ENCODE measurements at places on chromosomes 13 and 19.

DNA sequence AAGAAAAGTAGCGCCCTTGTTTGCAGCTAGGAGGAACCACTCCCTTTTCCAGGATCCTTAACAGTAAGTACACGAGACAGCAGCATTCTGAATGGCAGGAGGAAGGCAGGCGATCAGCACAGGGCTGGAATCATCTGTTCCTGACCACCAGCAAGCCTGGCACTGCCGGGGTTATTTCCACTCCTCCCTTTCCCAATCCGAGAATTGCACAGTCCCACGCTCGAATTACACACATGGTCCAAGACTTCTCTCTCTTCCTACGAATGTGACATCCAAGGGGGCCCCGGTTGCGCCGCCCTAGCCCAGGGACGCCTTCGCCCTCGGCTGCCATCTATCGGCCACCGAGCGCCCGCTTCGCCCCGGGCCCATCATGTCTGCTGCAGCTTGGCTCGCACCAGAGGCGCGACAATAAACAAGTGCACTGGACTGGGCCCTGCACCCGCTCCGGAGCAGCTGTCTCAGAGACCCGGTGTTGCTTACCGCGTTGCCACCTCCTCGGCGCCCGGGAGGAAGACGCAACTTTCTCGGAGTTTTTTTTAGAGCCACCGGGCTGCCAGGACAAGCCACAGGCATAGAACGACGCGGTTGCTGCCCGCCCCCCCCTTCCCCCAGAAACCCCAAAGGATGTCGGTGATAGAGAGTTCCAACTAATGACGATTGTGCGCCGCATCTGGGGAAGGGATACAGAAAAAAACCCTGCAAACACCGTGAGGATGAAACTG, at the start of gene SLITRK5:
SLITRK5 (plus strand) TSS at position 341 of the 722 bp plus-strand sequence. CDS start 4,018 bp downstream, outside the sequence.
- peak; percentile 70 for DNase-seq

- DNase-seq, result no peak
These were observed 53.9 kb upstream of the OBI1 start for GRCh38 chr13:78712831-78713230.

- no peak for DNase-seq
These were observed 878.6 kb upstream of the PCDH20 start for GRCh38 chr13:62294244-62294643.

DNA sequence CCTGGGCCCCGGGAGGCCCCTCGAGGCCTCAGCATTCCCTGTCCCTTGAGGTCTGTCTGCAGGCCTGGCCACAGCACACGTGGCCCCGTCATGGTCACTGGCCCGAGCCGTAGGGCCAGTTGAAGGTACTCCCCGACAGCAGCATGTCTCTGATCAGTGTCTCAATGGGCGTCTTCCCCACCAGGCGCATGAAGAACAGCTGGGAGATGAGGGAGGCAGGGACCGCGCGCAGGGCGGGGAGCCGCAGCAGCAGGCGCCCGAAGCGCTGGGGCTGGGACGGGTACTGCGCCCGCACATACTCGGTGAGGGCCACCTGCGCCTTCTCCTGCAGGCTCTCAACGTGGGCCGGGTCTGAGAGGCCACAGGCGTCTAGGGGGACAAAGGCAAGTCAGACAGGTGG, 6.2 kb downstream of the OCEL1 start:
- DNase-seq, result no peak

DNA sequence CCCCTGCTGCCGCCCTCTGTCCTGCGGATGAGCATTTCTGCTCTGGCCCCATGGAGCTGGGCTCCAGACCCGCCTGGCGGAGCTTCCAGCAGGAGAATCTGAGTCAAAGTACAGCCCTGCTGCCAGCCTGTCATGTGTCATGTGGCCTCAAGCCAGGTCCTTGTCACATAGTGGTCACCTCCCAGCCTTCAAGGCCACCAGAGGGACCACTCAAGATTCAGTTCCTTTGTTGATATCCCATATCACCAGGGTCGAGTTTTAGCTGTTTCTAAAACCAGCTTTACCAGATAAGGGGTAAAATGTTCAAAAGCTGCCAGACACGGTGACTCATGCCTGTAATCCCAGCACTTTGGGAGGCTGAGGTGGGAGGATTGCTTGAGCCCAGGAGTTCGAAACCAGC, 13.4 kb downstream of the THOP1 start:
- no peak for DNase-seq

- no peak for DNase-seq
These were observed 903 bp downstream of the LATS2 start for GRCh38 chr13:21060338-21061028.

GRCh38 chr13:92224052-92224821, 825.8 kb downstream of the GPC5 start:
- DNase-seq, result no peak

GRCh38 chr19:45816236-45817009, 1.3 kb upstream of the RSPH6A start:
- no peak for DNase-seq

GRCh38 chr13:43238341-43239083, 215.1 kb downstream of the DNAJC15 start:
- DNase-seq, result no peak

- DNase-seq, result no peak
These were observed 6.3 kb upstream of the BEST2 start for GRCh38 chr19:12745166-12745897.

- DNase-seq, result no peak
These were observed 22.1 kb downstream of the COLGALT1 start for GRCh38 chr19:17577457-17578097.

- peak; percentile 23 for DNase-seq
These were observed 539 bp downstream of the ZNF554 start for GRCh38 chr19:2820112-2820702.

- DNase-seq, result peak; percentile 36
These were observed 566 bp downstream of the HMG20B start for GRCh38 chr19:3573162-3573857.

DNA sequence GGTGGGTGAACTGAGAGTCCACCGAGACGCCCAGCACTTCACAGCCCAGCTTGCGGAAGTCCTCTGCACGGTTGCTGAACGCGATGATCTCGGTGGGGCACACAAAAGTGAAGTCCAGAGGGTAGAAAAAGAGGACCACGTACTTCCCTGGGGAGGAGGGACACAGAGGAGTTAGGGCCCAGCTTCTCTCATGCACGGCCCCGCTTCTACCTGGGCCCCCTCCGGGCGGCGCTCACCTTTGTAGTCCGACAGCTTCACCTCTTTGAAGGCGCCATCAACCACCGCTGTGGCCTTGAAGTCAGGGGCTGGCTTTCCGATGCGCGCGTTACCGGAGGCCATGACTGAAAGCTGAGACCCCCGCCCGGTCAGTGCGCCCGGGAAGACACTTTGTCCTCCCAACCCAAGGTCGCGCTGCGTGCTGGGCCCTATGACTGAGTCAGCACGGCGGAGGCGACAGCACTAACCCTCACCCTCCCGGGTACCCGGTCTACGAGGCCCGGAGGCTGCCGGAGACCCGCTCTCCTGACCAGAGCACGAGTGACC, 606 bp downstream of the PRDX2 start:
- no peak for DNase-seq

GRCh38 chr13:66994097-66994496, 236.0 kb downstream of the PCDH9 start:
- DNase-seq, result peak; percentile 15

DNA sequence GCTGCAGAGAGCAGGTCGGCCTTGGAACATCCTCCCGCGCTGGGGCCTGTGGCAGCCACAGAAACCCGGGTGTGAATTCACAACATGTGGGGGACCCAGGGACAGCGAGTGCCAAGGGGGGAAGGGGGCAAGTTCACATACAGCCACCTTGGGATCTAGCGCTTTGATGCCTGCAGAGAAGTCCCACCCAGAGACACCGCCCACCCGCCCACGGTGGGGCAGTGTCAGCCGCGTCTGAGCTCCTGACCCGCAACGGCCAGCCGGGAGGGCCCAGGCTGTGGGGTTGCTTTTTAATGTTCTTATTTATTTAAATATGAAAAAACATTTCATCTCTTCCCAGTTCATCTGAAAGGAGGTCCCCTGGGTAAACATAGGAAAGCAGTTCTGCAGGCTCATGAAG, 12.9 kb downstream of the MYDGF start:
- no peak for DNase-seq

- DNase-seq, result no peak
These were observed 320.6 kb downstream of the FOXO1 start for GRCh38 chr13:40345654-40346372.

DNA sequence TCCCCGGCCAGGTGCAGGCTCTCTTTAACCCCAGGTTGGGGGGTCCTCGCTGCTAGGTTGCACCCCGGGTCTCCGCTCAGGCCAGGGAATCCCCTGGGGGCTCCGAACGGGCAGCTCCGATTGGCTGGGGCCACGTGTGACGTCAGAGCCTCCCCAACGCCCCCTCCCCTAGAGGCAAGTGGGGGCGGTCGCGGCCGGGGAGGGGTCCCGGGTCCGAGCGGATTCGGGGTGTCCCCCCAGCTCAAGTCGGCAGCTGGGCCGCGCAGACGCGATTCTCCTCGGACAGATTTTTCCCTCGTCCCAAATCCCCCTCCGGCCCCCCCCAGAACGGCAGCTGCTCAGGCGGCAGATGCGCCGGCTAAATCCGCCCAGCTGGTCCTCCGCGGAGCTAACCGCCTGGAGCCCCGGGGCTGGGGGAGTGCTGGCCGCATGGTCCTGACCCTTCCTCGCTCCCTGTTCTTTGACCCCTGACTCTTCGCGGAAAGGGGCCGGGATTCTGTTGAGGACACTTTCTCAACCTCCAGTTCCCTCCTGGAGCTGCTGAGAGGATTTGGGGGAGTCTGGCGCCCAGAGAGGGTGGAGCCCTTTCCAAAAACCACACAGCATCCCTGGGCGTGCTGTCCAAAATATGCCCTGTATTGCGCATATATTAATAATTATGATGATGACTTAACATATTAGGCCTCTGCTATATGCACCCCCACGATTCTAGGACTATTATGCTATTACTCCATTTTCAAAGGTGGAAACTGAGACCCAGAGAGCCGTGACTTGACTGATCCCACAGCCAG, 25.4 kb upstream of the SEMA6B start:
- no peak for DNase-seq

GRCh38 chr19:32624410-32624809, 43.4 kb downstream of the PDCD5 start:
- DNase-seq, result no peak

GRCh38 chr13:71867131-71867814, at the start of gene DACH1:
Gene DACH1 (minus strand): TSS chr13:71867204.
- DNase-seq, result peak; percentile 10

DNA sequence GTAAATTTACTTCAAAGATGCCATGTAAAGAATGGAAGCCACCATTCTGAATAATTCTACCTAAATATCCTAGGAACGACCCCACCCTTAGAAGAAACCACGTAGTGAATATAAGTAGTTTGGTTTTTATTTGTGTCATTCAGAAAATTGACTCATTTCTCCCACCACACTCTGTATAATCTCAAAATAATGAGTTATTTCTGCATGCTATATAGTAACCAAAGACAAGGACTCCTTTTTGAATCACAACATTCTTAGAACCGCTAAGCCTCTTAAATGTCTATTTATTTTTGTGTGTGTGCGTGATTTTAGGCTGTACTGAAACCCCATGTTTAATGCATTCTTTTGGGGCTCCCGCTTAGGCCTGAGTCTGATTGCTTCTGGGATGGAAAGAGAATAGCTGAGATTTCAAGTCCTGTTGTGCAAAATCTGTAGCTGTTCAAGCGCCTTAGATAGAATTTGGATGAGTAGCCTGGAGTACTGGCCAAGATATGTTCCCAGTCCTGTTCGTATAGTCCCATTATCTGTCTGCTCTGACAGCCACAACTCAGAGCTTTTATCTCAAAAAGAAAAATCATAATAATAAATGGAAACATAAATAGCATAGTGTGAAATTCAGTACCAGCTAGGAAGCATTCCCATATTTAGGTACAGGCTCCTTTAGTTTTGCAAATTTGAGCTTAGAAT, 532.4 kb upstream of the NBEA start:
- DNase-seq, result no peak

- DNase-seq, result no peak
These were observed 266.8 kb downstream of the KCNRG start for GRCh38 chr13:50282016-50282415.

DNA sequence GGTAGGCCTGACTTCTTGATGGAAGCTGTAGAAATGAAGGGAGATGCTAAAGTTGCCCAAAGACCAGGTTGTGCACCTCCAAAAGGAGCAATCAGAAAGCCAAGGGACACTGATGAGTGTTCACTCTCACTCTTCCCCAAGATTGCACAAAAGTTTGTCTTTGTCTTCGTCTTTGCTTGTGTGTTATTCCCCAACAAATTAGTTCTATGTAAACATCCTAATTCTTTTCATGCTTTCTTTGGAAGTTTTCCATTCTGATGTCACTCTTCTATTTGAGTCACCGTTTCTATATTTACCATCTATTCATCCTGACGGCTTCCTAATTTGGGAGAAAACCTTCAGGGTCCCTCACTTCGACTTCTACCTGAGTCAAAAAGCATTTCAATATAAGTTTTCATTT, 3.7 kb upstream of the TMEM272 start:
- DNase-seq, result no peak

DNA sequence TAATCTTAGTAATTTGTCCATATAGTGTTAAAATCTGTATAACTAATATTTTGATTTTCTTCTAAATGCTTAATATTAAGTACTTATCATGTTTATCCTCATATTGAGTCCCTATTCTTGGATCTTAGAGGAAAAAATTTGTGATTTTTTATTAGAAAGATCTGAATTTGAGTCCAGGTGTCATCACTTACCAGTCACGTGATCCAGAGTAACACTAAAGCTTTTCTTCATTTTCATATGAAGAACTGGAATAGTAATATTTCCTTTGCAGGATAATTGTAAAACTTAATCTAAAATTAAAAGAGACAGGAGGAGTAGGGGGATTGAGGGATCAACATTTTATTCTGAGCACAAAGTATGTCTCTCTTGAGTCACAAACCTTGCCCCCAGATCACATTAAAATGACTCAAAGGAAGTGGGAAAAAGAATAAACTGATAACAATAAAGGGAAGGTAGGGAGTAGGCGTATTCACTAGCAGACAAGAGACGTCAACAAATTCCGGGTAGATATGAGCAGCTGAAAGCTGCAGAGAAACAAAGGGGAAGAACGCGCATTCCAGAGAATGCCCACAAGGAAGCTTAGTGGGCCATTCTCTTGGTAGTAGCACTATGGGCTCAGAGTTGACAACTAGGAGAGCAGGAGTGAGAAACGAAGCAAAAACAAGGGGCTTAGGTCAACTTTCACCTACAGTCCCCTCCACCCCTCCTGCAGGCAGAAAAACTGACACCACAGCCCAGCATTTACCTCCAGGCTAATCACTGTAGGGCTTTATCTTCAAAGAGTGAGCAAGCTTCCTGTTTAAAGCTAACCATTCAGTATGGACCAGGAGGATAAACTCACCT, 123.1 kb downstream of the SPRY2 start:
- no peak for DNase-seq

DNA sequence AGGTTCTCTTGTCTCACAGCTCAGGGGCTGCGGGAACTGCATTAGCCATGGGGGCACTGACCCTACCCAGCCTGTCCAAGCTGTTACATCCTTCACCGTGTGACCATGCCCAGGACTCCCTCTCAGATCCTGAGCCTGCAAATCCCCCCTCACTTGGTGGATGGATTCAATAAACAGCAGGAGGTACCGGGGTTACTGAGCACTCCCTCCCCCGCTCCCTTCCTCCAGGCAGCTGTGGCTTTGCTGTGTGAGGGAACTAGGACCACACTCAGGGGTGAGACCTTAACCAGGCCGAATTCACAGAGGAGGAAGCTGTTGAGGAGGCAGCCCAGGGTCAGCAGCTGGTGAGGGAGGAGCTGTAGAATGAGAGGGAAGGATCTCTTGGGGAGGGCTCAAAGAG, 27.0 kb upstream of the CEACAM1 start:
- DNase-seq, result no peak
